Endodermal cell (in vitro differentiated cells): ENCODE measurements at places on chromosomes 7 and 10. TPM values are rescaled to one million over a fixed set of nuclear protein-coding genes. Genes with fewer than 3 reads are reported as not detected.

The SORBS1 gene
- total RNA-seq = 17.6 and 17.9 TPM in 2 replicates

The NPTX2 gene
- total RNA-seq = 0.97 and 1.3 TPM in 2 replicates

The OPALIN gene
- total RNA-seq = not detected in 3 replicates

The C10orf53 gene
- total RNA-seq = not detected in 3 replicates

The EN2 gene
- not detected in 2 replicates for total RNA-seq

The SPDYE2 gene
- not detected in 2 replicates for total RNA-seq

The EEPD1 gene
- total RNA-seq = 8.8 and 9.7 TPM in 2 replicates

The TRPV6 gene
- total RNA-seq = 1.4 to 4.9 TPM (median 4.1 TPM) in 3 replicates

The CASP7 gene
- 14.6 to 15.6 TPM (median 14.8 TPM) in 3 replicates for total RNA-seq

DNA sequence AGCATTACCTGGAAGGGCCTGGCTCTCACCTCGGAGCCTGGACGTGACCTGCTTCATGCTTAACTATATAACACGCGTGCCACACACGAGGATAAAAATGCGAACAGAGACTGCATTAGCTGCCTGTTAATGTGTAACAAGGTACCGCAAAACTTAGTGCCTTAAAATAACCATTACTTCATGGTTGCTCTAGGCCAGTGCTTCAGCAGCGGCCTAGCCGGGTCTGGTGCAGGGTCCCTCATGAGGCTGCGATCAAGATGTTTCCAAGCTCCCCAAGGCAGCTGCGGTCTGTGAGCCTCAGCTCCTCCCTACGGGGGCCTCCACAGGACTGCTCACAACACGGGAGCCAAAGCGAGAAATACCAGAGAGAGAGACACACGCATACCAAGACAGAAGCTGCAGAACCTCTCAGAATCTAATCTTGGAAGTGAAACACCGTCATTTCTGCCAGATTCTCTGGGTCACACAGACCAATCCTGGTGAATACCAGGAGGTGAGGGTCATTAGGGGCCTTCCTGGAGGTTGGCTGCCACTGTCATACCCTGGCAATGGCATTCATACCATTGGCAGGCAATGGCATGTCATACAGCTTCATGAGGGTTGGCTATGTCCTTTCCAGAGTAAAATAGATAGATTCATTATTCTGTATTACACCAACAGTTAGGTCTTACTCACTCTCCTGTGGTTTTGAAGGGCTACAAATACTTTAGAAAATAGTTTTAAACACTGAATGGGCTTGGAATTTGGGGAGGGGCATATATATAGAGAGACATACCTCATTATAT is 94.5 kb downstream of the HIPK2 start:
- peaks cover 60% of the 10 kb centered on the region for H3K36me3 ChIP-seq
- DNase-seq = no peak
- H3K4me1 ChIP-seq = peaks cover 15% of the 10 kb centered on the region
- H3K27ac ChIP-seq = no peak overlapping the region
- no peak overlapping the region for H3K4me3 ChIP-seq

DNA sequence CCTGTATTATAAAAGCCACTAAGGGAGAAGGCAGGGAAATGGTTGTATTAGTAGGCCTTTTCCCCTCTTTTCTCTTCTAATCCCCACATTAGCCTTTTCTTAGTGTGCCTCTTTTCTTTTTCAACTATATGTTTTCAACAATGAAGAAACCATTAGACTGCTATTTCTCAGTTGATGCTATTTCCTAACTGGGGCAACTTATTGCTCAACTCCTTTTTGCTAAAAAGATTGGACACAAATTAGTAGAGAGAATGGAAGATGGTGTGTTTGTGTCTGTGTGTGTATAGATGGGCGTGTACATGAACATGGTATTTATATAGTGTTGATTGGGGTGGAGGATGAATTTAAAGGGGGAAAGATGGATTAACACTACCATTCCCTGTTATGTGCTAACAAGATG is 28.4 kb downstream of the TBC1D12 start:
- H3K27ac ChIP-seq = no peak overlapping the region
- H3K27me3 ChIP-seq = no peaks in the 10 kb centered on the region

DNA sequence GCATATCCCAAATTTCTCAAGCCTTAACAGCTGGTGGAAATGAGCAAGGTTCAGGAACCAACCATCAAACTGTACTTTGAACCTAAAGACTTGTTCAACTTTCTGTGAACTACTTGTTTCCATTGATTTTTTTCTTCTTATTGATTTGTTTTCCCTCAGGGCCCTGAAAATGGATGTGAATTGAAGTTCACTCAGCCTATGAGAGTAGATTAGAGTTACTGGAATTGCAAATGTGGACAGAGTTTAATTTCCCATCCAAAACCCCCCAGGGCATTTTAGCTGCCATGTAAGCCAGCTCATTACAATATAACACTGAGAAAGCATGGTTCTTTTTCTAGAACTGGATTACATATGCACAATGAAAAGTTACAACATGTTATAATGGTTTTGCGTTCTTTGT is 1105.7 kb downstream of the REEP3 start:
- no peak overlapping the region for H3K4me3 ChIP-seq
- H3K27ac ChIP-seq = no peak overlapping the region
- DNase-seq = no peak
- no peaks in the 10 kb centered on the region for H3K36me3 ChIP-seq
- no peaks in the 10 kb centered on the region for H3K27me3 ChIP-seq

GRCh38 chr7:150716368-150716767 is at the start of gene GIMAP1:
Gene GIMAP1, plus strand, starts transcription at chr7:150716613. Its CDS starts 2,435 bp downstream, at chr7:150719048.
- H3K4me3 ChIP-seq = no peak within 1 kb of the TSS
- no peak for DNase-seq
- H3K27me3 ChIP-seq = peaks cover 49% of the 10 kb centered on the region
- H3K4me1 ChIP-seq = no peaks in the 10 kb centered on the region

DNA sequence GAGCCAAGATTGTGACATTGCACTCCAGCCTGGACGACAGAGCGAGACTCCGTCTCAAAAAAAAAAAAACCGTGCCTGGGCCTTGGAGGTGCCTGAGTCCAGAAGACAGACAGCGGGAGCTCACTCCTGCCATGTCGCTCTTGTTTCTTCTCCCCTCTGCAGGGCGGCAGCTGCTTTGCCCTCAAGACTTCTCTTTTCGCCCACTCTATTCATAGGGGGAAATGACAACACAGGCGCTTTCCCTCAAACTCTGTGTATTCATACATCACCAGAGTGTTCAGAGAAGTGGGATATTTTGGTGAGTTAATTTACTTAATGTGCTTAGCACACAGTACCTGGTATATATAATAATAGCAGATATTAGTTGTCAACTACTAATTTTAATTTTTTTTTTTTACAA is 44.5 kb downstream of the FOXK1 start:
- DNase-seq = no peak
- H3K4me1 ChIP-seq = peaks cover 7% of the 10 kb centered on the region
- H3K4me3 ChIP-seq = no peak overlapping the region
- no peak overlapping the region for H3K27ac ChIP-seq
- H3K27me3 ChIP-seq = no peaks in the 10 kb centered on the region
- H3K36me3 ChIP-seq = peaks cover 5% of the 10 kb centered on the region
